Fibroblast of skin of left biceps (primary cell): ENCODE measurements at places on chromosomes 16 and 17.
A peak's percentile ranks its signal among the peaks of the same experiment; 100 is the strongest.

DNA sequence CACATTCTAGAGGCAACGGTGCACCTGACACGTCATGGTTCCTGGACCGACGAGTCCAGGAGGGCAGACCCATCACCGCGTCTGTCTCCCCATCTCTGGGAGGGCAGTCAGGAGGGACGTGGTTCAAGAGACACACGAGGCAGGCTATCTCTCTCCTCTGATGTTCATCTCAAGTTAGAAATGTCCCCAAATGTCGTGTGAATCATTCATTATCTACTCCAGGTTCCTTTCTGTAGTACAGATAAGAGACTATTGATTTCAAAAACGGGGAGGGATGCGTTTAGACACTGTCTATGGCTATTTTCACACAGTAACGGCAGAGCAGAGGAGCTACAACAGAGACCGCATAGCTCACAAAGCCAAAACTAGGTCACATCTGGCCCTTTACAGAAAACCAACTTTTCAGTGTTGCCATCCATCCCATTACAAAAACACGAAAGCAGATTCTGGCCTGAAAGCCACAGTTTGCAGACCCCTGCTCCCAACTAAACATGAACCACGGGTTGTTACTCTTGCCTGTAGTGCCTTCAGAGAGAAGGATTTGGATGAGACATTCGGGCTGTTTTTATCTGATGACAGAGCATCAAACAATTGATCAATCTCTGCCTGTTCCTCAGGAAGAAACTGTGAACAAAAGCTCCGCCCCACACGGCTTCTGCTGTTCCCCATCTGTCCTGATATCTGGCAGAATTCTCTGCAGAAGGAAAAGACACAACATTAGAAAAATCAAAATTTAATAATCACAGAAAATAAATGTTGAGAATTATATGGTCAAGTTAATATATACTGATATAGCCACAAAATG is 6.8 kb downstream of the MEAK7 start:
- DNase-seq: no peak

GRCh38 chr17:58081646-58082340 is 1.4 kb upstream of the DYNLL2 start:
- no peak for DNase-seq

GRCh38 chr17:64183815-64184214 is 53.9 kb upstream of the ERN1 start:
- peak; percentile 40 for DNase-seq

- DNase-seq: no peak
These were observed 10.9 kb downstream of the DNAAF8 start for GRCh38 chr16:4745274-4745569.

- no peak for DNase-seq
These were observed 17.4 kb downstream of the MAP2K3 start for GRCh38 chr17:21301593-21302550.

DNA sequence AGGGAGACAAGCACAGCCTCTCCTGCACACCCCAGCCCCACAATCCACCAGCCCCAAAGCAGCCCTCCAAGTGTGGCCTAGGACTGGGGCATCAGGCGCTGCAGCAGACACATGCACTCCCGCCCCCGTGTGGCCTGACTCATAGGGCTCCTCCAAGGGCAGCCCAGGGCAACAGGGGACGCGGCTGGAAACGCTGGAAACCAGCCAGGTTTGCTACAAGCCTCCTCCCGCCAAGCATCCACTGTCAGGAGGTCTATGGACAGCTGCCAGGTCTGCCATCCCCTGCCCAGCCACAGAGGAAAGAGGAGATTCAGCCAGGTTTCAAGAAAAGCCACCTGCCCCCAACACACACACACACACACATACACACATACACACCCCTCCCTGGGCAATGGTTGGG is 25.8 kb downstream of the SRCIN1 start:
- no peak for DNase-seq

GRCh38 chr17:64063088-64063487 is 42.7 kb upstream of the ICAM2 start:
- no peak for DNase-seq

DNA sequence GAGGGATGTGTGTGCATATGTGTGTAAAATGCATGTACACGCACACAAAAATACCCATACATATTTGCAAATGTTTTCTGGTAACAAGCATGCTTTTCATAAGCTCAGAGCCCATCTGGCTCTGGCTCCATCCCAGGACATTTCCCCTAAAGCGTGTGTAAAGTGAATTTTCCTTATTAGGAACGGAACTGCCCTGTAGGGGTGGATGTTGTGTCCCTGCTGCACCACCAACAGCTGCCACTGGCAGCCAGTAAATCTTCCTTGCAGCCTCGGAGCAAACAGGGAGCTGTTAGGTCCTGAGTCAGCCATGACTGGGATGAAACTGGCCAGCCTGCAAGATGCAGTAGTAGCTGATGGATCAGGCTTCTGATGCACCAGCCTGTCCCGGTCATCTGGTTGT is 393.5 kb downstream of the UTP18 start:
- no peak for DNase-seq

GRCh38 chr17:80569924-80570323 is 25.3 kb downstream of the RPTOR start:
- no peak for DNase-seq

DNA sequence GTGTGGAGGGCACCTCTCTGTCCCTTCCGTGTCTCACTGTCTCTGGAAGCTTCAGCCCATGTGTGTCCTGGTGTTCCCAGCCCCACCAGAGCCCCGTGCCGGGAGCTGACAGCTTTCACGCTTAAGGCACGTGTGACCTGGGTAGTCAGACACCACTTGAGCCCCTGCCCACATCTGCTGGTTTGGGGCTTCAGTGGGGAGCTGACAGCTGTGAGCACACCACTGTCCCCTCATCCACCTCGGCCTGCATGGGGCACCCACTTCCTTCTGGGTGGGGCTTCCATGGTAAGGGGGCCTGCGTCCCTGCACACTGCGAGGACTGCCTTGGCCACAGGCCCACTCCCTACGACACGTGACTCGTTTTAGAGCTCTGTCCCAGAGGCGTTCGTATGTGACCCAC is 2.6 kb upstream of the TEDC2 start:
- DNase-seq: no peak

GRCh38 chr16:48011878-48012658 is 143.7 kb downstream of the ABCC12 start:
- DNase-seq: no peak

DNA sequence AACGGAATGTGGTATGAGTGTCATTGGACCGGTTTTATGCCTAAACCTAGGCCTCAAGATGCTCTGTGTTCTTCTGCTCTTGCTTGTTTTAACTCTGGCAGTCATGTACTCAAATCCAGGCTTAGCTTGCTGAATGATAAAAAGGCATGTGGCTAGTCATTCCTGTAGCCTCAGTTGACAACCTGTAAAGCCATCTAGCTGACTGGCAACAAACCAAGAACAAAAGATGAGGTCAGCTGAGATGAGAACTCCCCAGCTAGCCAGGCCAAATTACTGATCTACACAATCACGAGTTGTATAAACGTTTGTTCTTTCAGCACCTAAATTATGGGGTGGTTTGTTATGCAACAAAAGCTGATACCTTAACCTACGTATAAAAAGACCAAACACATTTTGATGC is 1406.0 kb upstream of the CDH8 start:
- DNase-seq: no peak

DNA sequence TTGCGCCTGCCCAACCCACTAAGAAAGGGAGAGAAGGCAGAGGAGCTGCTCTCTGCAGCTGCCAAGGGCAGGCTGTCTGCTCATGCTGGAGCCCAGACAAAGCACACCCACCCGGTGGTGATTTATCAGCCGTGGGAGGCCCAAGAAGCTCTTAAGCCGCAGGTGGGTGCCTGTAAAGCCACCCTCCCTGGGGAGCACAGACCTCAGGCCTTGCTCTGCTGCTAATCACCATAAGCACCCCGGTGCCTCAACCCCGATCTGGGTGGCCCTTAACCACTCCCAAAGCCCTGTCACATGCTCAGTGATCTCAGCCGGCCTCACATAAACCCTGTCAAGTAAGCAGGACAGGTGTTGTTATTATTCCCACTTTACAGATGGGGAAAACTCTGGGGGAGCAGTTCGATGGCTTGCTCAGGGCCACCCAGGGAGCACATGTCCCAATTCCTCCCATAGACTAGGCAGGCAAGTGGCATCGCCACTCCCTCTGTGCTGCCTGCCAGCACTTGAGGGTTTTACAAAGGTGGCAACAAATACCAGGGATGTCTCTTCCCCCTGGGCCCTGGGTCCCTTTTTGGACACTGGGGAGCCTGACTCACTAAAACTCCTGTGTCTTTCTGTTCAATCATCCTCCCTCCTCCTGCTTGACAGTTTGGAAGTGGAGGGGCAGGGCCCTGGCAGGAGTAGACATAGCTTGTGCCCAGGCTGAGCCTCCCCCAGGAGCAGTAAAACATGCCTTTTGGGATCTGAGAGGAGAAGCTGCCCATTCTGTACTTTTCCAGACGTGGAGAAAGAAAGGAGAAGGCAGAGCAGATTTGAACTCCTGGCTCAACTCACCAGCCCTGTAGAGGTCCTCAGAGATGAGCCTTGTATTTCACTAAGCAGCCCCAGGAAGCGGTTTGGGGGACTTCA is 299.3 kb downstream of the SOX9 start:
- no peak for DNase-seq

- no peak for DNase-seq
These were observed 163.3 kb upstream of the GSE1 start for GRCh38 chr16:85449885-85450245.

- no peak for DNase-seq
These were observed 208.5 kb downstream of the MAF start for GRCh38 chr16:79392081-79392480.

GRCh38 chr17:72697602-72698146 is 394.8 kb downstream of the SLC39A11 start:
- no peak for DNase-seq

DNA sequence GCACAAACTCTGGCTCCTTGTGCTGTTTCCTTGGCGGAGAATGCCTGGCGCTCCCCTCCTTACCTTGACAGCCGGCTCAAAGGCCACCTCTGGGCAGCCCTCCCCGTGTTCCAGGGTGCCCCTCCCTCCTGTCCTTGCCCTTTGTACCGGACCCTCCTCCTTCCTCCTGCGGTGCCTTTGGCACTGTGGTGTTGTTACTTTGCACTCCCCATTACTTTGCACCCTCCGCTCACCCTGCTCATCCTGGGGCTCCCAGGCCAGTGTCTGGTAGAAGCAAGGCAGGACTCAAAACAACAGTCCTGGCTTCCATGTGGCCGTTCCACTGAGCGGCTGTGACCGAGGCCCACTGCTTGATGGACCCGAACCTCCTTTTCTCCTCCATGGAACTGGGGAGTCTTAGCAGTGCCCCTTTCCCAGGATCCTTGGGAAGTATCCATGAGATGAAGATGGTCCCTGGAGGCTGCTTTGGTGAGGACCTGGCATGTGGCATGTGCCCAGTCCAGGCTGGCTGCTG is 147.8 kb downstream of the CMIP start:
- DNase-seq: no peak

DNA sequence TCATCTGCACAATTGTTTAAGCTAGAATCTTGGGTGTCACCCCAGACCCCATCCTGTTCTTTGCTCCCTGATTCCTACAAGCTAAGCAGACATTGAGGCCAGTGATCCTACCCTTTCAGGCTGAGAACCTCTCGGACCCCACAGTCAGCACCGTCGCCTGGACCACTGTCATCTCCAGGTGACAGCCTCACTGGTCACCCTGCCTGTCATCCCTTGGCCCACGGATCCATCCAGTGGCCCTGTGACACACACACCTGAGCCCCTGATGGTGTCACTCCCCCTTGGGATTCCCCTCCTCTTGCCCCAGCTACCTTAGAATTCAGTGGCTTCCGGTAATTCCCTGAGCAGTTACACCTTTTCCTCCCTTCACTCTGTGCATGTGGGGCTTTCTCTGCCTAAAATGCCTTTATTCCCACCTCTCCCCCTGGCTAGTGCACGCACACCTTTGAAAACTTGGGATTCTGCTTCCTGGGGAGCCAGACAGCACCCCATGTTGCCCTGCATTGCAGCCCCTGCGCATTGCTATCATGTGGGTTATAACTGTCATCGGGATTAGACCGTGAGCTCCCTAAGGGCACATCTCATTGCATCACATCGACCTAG is 3.0 kb downstream of the C16orf86 start:
- no peak for DNase-seq

DNA sequence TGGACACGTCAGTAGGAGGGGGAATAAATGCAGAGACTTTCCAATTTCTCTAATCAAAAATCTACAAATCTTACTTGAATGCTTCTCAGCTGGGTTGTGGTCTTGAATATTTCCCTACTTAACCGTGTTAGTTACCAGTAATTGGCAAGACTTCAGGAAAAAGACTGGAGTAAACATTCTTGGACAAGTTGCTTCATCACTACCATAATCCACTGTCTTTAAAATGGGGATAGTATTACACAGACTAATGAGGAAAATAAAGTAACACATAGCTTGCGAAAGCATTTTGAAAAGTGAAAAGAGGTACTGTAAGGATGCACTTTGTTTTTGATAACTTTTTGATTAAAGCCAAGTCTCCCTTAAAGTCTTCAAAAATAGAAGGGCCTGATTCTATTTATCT is 18.4 kb downstream of the MYH1 start:
- no peak for DNase-seq

DNA sequence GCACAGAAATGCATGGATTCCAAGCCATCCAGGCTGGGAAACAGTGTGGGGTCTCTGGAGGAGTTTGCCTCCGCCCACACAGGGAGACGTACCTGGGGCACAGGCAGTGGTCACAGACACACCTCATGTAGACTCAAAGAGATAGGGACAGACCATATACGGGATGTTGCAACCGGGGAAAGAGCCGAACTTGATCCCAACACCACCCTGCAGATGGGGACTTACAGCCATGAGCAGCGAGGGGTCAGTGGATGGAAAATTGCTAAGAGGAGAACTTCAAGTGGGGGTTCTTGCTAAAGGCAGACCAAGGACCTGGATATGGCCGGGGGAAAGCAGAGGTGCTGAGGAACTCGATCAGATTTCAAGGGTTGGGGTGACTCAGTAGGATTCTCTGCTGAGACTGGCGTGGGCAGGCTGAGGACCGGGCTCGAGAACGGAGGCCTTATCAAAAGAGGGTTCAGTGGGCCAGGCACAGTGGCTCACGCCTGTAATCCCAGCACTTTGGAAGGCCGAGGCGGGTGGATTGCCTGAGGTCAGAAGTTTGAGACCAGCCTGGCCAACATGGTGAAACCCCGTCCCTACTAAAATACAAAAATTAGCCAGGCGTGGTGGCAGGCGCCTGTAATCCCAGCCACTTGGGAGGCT is 12.0 kb upstream of the DNAH17 start:
- DNase-seq: no peak

- DNase-seq: no peak
These were observed 12.1 kb downstream of the CA5A start for GRCh38 chr16:87924041-87924810.

DNA sequence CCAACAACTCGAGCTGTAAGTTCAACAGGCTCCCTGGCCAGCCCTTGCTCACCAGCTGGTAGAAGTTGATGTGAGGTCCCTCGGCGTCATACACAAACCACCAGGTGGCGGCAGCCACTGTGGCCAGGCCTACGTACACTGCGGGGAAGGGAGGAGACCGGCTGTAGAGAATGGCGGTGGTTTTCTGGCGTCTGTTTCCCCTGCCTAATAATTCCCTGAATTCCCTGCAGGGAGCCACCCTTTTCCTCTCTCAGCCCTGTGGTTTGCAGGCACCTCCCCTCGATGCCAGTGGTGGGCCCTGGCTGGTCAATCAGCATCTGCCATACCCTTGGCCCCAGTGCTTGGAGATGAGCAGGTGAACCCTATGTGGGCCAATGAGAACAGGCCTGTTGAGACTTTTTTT is 18.9 kb upstream of the P2RX1 start:
- peak; percentile 6 for DNase-seq

GRCh38 chr16:64253525-64253924 is 868.3 kb downstream of the CDH11 start:
- DNase-seq: no peak

- no peak for DNase-seq
These were observed 239.1 kb downstream of the SEC14L1 start for GRCh38 chr17:77379832-77380231.
